Left lobe of liver (tissue), 2 donors: ENCODE measurements at places on chromosomes 3 and 15.

- DNase-seq, result no peak
These were observed 79.4 kb downstream of the SMAD3 start for GRCh38 chr15:67144609-67145311.

GRCh38 chr3:115245899-115246298, 98.8 kb upstream of the ZBTB20 start:
- DNase-seq, result no peak

GRCh38 chr3:72604328-72604727, 243.9 kb downstream of the SHQ1 start:
- DNase-seq, result no peak

DNA sequence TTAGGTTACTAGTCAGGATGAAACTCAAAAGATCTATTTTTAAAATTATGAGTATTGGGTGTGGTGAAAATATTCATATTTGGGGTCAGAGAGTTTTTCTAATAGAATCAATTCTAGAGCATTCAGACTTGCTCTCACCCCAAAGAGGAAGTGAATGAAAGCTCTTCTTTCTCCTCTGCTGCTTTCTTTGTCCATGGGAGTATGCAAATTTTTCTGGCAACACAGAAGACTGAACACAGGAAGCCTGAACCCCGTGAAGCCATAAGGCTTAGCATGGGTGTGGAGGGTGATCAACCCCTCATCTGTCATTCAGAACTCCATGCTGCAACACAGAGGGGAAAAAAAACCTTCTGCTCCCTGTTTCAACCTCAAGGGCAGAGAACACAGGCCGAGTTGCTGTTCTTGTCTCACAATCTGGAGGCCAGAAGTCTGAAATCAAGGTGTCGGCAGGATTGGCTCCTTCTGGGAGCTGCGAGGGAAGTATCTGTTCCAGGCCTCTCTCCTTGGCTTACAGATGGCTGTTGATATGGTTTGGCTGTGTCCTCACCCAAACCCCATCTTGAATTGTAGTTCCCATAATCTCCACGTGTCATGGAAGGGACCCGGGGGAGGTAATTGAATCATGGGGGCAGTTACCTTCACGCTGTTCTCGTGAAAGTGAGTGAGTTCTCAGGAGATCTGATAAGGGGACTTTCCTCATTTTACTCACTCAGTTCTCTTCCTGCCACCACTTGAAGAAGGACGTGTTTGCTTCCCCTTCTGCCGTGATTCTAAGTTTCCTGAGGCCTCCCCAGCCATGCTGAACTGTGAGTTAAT, 33.7 kb upstream of the CD47 start:
- no peak for DNase-seq

GRCh38 chr15:49436751-49437150, 13.7 kb downstream of the FGF7 start:
- DNase-seq, result no peak
